ENCODE measurements at places on chromosomes 13 and 19.

- no peak for DNase-seq
Measured at GRCh38 chr19:4390567-4391305, 9.6 kb downstream of the SH3GL1 start.

GRCh38 chr19:4379383-4380253 lies 20.7 kb downstream of the SH3GL1 start:
- DNase-seq = no peak

DNA sequence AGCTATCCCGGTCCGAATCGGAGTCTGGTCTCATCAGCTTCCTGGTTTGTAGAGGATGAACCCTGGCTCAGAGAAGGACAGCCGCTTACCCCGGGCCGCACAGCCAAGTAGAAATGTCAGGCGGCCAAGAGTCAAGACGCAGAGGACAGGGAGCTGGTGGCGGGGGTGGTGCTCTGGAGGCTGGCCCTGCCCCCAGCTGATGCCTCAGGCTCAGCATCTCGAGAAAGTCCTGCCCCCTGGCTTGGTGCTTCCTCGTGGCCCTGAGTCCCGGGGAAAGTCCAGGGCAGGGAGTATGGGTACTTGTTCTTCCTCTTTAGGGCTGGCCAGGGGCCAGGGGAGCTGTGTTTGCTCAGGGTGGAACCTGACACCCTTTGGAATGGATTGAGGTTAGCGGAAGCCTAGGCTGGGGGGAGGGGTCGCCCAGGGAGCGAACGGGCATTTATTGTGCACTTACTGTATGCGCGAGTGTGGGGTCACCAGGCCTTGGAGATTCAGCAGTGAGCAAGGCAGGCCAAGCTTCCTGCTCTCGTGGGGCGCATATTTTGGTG lies 2.2 kb downstream of the TJP3 start:
- DNase-seq = peak; percentile 30

DNA sequence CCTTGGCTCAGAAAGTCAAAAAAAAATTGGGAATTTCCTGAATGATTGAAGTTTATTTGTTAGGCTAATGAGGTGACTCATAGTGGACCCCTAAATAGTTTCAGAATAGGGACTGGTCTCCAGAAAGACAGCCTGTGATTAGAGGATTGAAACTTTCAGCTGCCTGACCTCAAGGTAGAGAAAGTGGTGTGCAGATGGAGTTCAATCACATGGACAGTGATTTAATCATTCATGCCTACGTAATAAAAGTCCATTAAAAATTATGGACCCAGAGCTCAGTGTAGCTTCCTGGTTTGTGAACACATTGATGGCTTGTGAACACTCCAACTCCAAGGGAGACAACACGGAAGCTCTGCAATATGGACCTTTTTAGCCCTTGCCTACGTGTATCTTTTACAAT lies 533.2 kb upstream of the PCDH9 start:
- no peak for DNase-seq

GRCh38 chr13:113137691-113138298 lies 15.2 kb downstream of the F10 start:
- DNase-seq = no peak

GRCh38 chr13:99218545-99218944 lies 17.9 kb downstream of the UBAC2 start:
- DNase-seq = no peak

DNA sequence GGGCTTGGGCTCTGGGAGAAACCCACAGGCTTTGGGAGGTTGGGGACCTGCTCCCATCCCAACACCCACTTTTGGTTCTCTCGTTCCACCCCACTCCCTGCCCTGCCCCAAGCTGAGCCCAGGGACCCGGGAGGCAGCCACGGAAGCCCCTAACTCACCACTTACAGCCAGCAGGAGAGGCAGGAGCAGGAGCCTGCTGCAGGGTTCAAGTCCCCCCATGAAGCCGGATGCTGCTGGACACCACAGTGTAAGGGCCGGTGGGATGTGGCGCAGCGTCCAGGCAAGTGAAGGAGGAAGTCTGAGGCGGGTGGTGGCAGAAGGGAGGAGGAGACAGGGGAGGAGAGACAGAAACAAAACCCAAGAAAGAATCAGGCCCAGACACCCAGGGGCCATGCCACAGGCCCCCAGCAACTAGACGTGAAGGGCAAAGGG lies at the start of gene TYROBP:
Gene TYROBP (minus strand): TSS at position 286 of the 432 bp plus-strand sequence. CDS start 67 bp downstream, at position 219.
- DNase-seq = peak; percentile 67

DNA sequence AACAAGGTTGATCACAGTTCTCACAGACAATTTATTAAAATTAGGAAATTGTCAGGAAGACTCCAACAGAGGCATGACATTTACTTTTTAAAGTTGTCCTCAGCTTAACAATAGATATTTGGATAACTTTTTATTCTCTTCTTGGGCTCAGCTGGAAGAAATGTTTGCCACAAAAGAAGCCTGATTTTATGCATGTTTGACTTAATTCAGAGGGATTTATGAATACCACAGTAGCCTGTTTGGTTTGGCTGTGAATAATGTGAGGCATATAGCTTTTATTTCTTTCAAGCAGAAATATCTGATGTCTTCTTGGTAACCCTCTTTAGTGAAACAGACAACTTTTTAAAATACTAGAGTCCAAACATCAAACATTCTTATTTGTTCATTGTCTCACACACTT lies 1464.5 kb upstream of the SLC10A2 start:
- DNase-seq = no peak

DNA sequence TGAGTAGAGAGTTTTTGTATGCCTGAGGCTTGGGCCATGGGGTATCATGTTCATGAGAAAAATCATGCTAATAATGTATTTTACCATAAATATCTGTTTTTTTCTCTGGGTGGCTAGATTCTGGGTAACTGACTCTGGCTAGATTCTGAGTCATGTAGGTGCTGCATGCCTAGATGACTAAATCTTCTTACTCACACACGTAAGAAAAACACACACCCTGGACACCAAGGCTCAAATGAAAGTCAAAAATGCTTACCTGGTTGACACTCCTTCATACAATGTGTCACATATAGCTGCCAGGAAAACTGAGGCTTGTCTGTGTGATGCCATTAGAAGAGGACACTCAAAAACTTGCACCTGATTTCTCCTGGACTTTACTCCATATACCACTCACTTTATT lies 597.4 kb upstream of the SLITRK1 start:
- no peak for DNase-seq

DNA sequence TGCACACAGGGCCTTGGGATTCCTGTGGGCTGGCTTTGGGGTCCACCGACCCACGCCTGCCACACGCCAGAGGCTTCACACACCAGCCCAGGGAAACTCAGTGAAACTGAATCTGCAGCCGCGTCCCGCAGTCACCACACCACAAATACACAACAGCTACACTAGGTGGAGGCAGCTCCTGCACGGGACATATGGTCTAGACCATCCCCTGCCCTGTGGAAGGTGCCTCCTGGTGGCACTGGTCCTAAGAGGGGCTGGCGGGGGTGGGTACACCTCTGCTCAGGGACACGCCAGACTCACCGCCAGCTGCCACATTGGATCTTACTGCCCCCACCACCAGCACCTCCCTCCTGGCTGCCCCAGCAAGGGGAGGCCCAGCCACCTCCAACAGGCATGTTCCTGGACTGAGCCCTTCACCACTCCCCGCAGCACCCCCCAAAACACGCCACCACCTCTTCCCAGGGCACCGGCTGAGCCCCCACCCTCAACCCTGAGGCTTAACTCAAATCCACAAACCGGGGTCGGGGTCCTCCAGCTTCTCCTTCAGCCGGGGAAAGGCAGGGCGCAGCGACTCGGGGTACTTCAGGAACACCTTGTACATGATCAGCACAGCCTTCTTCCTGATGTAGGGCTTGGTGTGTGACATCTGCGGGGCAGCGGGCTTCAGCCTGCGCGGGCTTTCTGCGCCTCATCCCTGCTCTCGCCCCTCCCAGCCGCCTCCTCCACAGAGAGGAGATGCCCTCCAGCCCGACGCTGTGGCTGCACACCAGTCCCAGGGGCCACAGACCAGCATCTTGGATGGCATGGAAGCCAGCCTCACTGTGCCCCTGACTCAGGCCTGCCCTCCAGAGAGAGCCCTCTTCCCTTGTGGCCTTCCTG lies 21.2 kb downstream of the AP3D1 start:
- DNase-seq = no peak

DNA sequence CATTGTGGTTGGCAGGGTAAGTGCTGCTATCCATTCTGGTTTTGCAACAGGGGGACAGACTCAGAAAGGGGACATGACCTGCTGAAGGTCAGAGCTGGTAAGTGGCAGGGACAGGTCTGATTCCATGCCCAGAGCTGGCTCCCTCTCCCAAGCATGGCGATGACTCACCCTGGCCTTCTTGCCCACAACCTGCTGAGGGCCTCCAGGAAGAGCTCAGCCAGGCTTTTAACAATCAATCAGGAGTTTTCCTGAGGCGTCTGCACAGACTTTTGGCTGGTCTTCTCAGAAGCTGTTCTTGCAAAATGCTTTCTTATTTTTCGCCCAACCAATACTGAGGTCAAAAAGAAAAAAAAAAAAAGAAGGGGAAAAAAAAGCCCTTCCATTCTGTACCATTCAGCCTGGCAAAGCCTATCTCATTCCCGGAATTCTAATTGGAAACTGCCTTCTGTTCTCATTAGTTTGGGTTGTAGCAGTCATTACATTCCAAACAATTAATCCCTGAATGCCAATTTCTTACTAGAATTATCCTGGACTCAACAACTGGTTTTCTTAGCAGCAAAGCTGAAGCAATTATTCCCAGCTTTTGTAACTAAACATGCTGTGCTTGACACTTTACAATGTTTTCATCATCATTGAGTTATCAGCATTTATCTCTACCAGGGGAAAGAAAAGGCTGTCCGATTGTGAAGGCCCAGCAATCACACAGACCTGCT lies 17.7 kb downstream of the SIAH3 start:
- peak; percentile 76 for DNase-seq

DNA sequence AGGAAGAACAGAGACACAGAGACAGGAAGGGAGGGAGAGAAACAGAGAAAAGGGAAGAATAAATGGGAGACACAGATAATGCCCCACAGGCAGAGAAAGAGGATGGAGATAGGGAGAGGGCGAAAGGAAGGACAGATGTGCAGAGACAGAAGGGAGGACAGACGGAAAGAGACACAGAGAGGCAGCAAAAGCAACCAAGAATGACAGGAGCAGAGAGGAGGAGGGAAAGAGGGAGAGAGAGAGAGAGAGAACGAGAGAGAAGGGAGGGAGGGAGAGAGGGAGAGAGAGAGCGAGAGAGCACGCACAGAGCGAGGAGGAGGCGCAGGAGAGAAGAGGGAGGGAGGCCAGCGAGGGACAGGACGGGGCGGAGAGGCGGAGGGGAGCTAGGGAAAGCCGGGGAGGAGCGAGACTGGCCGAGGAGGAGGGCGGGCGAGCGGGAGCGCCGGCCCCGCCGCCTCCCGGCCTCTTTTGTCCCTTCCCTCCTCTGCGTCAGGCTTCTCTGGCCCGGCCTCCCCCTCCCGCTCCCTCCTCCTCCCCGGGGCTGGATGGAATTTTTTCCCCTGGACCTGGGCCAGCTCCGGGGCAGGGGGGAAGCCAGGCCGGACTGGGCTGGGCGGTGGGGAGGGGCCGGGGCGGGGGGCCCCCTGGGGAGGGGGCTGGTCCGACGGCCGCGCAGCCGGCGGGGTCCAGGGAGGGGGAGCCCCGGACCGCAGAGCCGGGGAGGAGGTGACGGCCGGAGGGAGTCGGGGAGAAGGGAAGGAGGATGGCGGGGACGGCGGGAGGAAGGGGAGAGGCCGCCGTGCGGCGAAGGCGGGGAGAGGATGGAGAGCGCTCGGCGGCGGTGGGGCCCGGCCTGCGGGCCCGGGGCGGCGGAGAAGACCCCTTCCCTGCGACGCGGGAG lies 4.2 kb upstream of the SPACA6 start:
- no peak for DNase-seq

GRCh38 chr19:29774126-29774525 lies 37.7 kb upstream of the CCNE1 start:
- DNase-seq = no peak

DNA sequence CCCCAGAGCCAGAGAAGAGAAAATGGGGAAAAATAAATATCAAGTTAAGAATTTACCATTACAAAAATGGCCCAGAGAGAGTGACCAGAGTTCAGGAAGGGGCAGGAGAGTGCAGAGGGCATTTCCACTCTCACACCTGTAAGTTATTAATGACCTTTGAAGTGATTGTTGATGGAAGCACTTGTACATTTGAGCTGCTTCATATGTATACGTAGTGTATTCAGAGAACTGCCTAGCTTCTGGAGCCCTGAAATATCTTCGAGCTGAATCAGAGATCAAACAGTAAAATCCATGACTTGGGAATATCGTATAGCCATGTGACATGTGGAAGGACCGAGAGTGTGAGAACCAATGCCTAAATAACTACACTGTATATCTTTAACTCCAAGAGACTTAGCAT lies 49.2 kb upstream of the PCCA start:
- no peak for DNase-seq

- peak; percentile 22 for DNase-seq
Measured at GRCh38 chr13:109384491-109385241, 401.7 kb downstream of the IRS2 start.

- DNase-seq = peak; percentile 73
Measured at GRCh38 chr13:24217601-24218281, 57.2 kb downstream of the SPATA13 start.

GRCh38 chr13:103164251-103164650 lies 98.0 kb upstream of the SLC10A2 start:
- no peak for DNase-seq

GRCh38 chr13:109684824-109685202 lies 101.6 kb downstream of the IRS2 start:
- DNase-seq = no peak

GRCh38 chr19:43773725-43774102 lies 7.1 kb downstream of the KCNN4 start:
- no peak for DNase-seq

GRCh38 chr19:53988981-53989380 lies 2.5 kb upstream of the CACNG6 start:
- no peak for DNase-seq

DNA sequence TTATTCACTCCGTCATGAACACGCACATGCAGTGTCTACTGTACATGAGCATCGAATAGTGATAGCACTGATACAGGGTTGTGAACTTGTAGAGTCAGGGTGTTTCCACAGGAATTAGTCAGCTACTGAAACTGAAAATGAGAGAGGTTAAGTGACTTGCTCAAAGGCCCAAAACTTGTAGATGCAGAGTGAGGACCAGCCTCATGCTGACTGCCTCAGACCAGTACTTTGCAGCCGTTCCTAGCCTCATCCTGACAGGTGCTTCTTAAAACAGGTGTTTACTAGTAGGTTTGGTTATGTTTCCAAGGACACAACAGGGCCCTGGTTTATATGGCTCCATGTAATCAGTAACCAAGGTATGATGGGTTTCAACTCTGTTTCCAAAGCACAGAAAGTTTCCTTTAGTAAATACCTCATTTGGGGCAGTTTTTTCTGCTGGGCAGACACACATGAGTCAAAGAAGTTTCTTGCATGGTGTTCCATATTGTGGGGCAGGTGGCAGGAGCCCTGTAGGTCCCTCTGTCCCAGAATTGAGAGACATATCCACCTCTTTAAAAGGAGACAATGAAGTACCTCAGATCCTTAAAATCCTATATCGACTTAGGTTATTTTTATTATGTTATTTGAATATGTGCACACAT lies 16.0 kb downstream of the FGF9 start:
- no peak for DNase-seq

GRCh38 chr19:35693835-35694599 lies 10.3 kb upstream of the ZBTB32 start:
- DNase-seq = peak; percentile 77

- no peak for DNase-seq
Measured at GRCh38 chr13:26599860-26600259, 42.4 kb downstream of the WASF3 start.

All from NB4 (cell line).